HCT116 (cell line): ENCODE measurements at places on chromosomes 16 and 17. TPM values are rescaled to one million over a fixed set of nuclear protein-coding genes. Genes with fewer than 3 reads are reported as not detected.

CDH5 gene
- total RNA-seq, result 0.15 TPM

TNRC6C gene
- total RNA-seq, result 23.4 TPM

ZNF287 gene
- total RNA-seq, result not detected

TRPV2 gene
- total RNA-seq, result 2.7 TPM

PLLP gene
- 3.1 TPM for total RNA-seq

KRT28 gene
- total RNA-seq, result not detected

LAT gene
- total RNA-seq, result 3.3 TPM

DNA sequence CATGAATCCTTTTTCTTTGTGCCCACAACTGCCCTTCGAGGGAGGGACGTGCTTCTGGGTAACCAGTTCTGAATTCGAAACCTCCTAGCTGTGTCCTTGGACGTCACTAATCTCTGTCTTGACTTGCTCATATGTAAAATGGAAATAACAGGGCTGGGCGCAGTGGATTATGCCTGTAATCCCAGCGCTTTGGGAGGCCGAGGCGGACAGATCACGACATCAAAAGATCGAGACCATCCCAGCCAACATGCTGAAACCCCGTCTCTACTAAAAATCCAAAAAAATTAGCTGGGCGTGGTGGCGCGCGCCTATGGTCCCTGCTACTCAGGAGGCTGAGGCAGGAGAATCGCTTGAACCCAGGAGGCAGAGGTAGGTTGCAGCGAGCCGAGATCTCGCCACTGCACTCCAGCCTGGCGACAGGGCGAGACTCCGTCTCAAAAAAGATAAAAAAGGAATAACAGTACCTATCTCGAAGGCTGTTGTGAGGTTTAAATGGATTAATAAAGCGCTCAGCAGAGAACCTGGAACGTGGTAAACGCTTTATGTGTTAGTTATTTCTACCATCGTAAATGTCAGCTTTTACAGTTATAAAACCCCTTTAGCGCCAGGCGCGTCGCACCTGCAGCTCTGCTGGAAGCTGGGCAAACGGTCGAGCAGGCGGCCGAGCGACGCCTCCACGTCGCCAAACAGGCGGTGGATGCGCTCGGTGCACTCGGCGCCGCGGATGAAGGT is 641 bp downstream of the COG8 start:
- DNase-seq, result no peak
- H3K27ac ChIP-seq, result peak overlapping the region; percentile 90
- H3K4me1 ChIP-seq, result peaks cover 11% of the 10 kb centered on the region
- H3K27me3 ChIP-seq, result no peaks in the 10 kb centered on the region
- H3K36me3 ChIP-seq, result peaks cover 48% of the 10 kb centered on the region

GRCh38 chr17:33531311-33531710 is 238.2 kb upstream of the ASIC2 start:
- H3K27ac ChIP-seq, result no peak overlapping the region
- no peaks in the 10 kb centered on the region for H3K27me3 ChIP-seq
- no peaks in the 10 kb centered on the region for H3K4me1 ChIP-seq
- no peak for DNase-seq
- H3K4me3 ChIP-seq, result no peak overlapping the region
- no peaks in the 10 kb centered on the region for H3K36me3 ChIP-seq

DNA sequence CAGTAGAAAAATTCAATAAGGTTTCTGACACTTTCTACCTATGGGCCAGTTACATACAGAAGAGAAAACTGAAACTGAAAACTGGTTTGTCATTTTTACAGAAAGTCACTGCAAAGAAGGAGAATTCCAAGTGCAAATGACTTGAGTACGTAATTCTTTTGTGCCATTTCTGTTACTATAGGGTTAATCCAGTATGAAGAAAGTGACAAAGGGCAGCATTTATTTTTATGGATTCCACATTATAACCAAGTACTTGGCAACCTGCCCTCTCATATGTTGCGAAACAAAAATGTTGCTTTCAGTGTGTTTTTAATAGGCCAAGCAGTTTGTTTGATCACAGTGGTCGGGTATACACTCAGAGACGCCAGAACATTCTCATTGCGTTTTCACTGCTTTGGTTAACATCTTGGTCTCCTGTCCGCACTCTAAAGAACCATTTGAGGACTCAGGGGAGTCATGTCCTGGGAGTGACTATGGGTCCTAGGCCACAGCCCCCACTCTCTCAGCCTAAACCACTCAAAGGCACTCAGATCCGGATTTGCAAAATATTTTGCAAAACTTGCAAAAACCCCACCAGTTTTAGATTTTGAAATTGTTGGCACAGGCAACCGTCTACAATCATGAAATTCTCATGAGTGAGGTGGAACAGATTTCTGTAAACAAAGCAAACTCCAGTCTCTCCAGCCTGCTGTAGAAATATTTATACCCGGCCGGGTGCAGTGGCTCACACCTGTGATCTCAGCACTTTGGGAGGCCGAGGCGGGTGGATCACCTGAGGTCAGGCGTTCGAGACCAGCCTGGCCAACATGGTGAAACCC is 15.4 kb upstream of the HELZ start:
- H3K36me3 ChIP-seq, result no peaks in the 10 kb centered on the region
- no peak overlapping the region for H3K4me3 ChIP-seq
- H3K4me1 ChIP-seq, result no peaks in the 10 kb centered on the region

GRCh38 chr17:42704837-42705494 is 22.6 kb downstream of the CNTNAP1 start:
- H3K27me3 ChIP-seq, result no peaks in the 10 kb centered on the region
- no peaks in the 10 kb centered on the region for H3K4me1 ChIP-seq
- H3K4me3 ChIP-seq, result no peak overlapping the region

DNA sequence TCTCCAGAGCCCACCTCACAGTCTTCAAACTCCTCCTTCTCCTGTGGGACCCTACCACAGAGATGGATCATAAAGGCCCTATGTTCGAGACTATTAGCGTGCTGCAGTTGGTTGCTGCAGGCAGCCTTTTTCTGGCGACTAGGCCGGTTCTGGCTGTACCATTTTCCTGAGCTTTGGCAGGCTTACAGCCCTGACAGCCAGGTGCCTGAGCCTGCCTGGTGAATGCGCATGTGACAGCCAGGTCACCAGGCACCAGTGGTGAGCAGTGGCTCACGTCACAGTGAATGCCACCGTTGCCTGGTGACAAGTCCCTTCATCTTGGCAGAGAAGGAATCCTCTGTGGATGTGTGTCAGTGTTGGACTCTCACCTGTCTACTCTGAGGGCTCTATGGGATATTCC is 978.8 kb downstream of the KCNJ18 start:
- H3K27me3 ChIP-seq, result no peaks in the 10 kb centered on the region
- H3K4me1 ChIP-seq, result no peaks in the 10 kb centered on the region
- H3K27ac ChIP-seq, result no peak overlapping the region
- no peak for DNase-seq
- no peaks in the 10 kb centered on the region for H3K36me3 ChIP-seq
- H3K4me3 ChIP-seq, result no peak overlapping the region

DNA sequence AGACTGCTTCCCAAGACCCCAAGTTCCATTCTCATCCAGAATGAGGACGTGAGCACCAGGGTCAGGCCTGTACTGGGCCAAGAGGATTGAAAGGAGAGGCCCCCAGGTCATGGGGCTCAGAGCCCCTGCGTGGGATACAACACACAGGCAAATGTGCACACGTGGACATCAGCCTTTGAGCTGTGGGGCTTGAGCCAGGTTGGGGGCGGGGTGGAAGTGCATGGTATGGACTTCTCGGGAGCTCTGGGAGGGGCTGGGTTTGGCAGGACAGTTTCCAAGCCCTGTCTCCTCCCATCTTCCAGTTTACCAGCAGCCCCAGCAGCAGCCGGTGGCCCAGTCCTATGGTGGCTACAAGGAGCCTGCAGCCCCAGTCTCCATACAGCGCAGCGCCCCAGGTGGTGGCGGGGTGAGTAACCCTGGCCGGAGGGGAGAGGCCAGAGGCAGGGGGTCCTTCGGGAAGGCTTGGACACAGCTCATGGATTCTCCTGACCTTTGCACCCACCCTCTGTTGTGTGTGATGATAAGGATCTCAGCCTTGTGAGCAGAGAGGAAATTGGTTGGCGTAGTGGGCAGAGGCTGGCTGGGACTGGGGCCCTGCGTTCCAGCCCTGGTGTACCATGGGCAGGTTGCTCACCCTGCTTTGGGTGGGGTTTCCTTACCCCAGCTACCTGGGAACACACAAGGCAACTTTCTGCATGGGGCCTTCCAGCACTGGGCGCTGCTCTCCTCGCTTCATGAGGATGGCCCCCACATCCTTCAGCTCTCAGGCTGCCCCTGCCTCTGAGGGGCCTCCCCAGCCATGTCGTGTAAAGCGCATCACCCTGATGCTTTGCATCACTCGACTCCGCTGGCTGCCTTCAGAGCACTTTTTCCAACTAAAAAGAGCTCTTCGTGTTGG is 10.4 kb upstream of the LASP1NB start:
- H3K4me1 ChIP-seq, result no peaks in the 10 kb centered on the region
- H3K36me3 ChIP-seq, result peaks cover 8% of the 10 kb centered on the region; the same call in 1 of the 2 replicates
- no peak overlapping the region for H3K27ac ChIP-seq
- no peak overlapping the region for H3K4me3 ChIP-seq
- H3K27me3 ChIP-seq, result no peaks in the 10 kb centered on the region

DNA sequence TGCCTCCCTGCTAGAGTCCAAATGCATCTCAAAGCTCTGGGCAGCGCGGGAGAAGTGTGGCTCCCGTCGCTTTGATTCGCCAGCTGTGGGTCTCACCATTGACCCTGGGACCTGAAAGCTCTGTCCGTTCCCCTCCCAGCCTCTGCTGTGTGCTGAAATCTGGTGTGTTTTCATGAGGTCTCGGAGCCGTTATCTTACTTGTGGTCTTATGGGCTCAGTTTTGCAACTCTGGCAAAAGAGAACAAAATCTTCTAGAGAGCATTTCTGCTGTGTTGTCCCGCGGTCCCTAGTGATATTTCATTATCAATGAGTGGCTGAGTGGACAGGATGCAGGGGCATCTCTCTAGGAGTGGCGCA is 13.3 kb downstream of the CRISPLD2 start:
- DNase-seq, result no peak
- H3K27me3 ChIP-seq, result no peaks in the 10 kb centered on the region
- peaks cover 32% of the 10 kb centered on the region for H3K4me1 ChIP-seq
- H3K27ac ChIP-seq, result no peak overlapping the region
- H3K36me3 ChIP-seq, result no peaks in the 10 kb centered on the region
- no peak overlapping the region for H3K4me3 ChIP-seq

GRCh38 chr16:20107083-20107482 is 33.4 kb upstream of the GPR139 start:
- H3K27me3 ChIP-seq, result peaks cover 51% of the 10 kb centered on the region
- no peak overlapping the region for H3K27ac ChIP-seq
- no peak for DNase-seq
- no peaks in the 10 kb centered on the region for H3K36me3 ChIP-seq
- H3K4me1 ChIP-seq, result no peaks in the 10 kb centered on the region
- H3K4me3 ChIP-seq, result no peak overlapping the region

- no peak for DNase-seq
- peaks cover 9% of the 10 kb centered on the region for H3K4me1 ChIP-seq
- no peaks in the 10 kb centered on the region for H3K27me3 ChIP-seq
- H3K27ac ChIP-seq, result no peak overlapping the region
Observed at GRCh38 chr16:85544668-85545067, 68.5 kb upstream of the GSE1 start.

DNA sequence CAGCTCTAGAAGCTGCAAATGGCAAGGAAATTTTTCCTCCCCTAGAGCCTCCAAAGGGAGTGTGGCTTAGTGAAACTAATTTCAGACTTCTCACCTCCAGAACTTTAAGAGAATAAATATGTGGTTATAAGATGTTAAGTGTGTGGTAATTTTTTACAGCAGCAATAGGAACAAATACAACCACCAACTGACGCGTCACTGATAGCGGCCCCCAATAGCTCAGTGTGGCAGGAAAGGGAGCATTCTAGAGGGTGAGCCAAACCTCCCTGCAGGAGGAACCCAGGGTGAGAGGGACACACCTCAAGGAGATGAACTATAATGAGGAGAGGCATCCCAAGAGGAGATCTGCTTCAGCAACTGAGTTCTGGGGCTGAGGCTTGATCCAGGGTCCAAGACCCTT is 4.0 kb downstream of the CCL4 start:
- 0 out of 2 replicates have a peak, but pooled peaks cover 3% of the 10 kb centered on the region for H3K27me3 ChIP-seq
- no peak overlapping the region for H3K4me3 ChIP-seq
- no peak for DNase-seq
- H3K27ac ChIP-seq, result no peak overlapping the region
- H3K4me1 ChIP-seq, result no peaks in the 10 kb centered on the region

- H3K4me1 ChIP-seq, result no peaks in the 10 kb centered on the region
- no peaks in the 10 kb centered on the region for H3K36me3 ChIP-seq
- no peak overlapping the region for H3K27ac ChIP-seq
Observed at GRCh38 chr17:35972535-35972934, 8.8 kb downstream of the CCL16 start.

DNA sequence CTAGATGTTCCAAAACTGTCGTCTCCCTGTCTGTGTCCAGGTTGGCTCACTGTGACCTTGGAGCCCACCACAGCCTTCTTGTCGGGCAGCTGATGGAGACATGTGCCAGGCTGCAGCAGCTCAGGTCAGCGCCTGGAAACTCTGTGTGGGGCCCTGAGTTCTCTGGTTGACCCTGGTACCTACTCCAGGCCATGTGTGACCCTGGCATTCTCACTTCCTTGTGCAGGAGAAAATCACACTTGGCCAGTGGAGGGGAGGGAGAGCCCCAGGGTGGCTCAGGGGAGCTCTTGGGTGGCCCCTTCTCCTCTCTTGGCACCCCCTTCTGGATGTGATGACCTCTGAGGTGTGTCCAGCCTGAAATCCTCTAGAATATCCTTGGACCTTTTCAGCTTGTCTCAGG is 25.0 kb upstream of the CPNE2 start:
- H3K27me3 ChIP-seq, result no peaks in the 10 kb centered on the region
- H3K4me1 ChIP-seq, result peaks cover 19% of the 10 kb centered on the region
- H3K27ac ChIP-seq, result no peak overlapping the region
- no peak for DNase-seq
- H3K4me3 ChIP-seq, result no peak overlapping the region

GRCh38 chr16:29839822-29840221 is 19.6 kb downstream of the MVP start:
- H3K4me1 ChIP-seq, result peaks cover 6% of the 10 kb centered on the region
- no peaks in the 10 kb centered on the region for H3K27me3 ChIP-seq

DNA sequence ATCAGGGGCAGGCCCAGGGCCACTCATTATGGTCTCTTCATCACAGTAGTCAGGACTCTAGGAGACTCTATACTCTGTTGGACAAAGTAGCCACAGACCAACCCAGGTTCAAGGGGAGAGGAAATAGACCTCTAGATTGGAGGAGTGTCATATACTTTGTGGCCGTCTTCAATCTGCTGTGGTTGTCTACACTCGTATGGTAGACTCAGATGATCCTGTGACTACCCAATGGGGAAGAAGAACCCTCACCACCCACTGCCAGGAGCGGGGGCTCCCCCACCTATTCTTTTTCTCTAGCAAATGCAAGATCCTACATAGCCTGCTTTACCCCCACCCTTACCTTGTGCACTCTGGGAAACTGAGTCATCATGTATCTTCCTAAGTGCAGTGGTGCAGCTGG is 80.5 kb downstream of the KSR1 start:
- peaks cover 4% of the 10 kb centered on the region; the same call in 1 of the 2 replicates for H3K4me1 ChIP-seq
- H3K4me3 ChIP-seq, result no peak overlapping the region
- DNase-seq, result no peak
- H3K27ac ChIP-seq, result no peak overlapping the region

GRCh38 chr16:52078716-52079655 is 468.0 kb downstream of the TOX3 start:
- H3K27me3 ChIP-seq, result no peaks in the 10 kb centered on the region
- no peaks in the 10 kb centered on the region for H3K36me3 ChIP-seq
- H3K27ac ChIP-seq, result no peak overlapping the region
- no peak for DNase-seq
- no peak overlapping the region for H3K4me3 ChIP-seq
- no peaks in the 10 kb centered on the region for H3K4me1 ChIP-seq

- H3K27ac ChIP-seq, result no peak overlapping the region
- H3K4me1 ChIP-seq, result peaks cover 17% of the 10 kb centered on the region
- DNase-seq, result no peak
- no peaks in the 10 kb centered on the region for H3K36me3 ChIP-seq
- H3K27me3 ChIP-seq, result no peaks in the 10 kb centered on the region
- no peak overlapping the region for H3K4me3 ChIP-seq
Observed at GRCh38 chr16:798666-799065, 1.9 kb downstream of the GNG13 start.
